ENCODE measurements at places on chromosomes 12 and 14.

DNA sequence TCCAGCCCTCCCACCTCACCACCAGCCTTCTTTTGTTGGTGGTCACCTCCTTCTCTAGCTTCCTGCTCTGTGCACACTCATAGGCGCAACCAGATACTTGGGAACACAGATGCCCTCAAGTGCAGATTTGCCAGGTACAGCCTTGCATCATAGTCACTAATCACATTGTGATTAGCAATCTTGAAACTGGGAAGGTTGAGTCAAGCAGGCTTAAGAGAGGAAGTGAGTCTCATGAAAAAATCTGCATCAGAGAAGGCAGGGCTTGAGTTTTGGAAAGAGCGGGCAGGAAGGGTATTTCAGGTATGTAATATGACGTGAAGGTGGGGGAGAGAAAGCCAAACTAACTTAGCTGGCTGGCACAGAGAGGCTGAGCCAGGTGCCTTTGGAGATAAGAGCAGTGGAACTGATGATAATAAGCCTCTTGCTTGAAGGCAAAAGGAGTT is 2.7 kb upstream of the RABGGTA start:
- no peak for DNase-seq

DNA sequence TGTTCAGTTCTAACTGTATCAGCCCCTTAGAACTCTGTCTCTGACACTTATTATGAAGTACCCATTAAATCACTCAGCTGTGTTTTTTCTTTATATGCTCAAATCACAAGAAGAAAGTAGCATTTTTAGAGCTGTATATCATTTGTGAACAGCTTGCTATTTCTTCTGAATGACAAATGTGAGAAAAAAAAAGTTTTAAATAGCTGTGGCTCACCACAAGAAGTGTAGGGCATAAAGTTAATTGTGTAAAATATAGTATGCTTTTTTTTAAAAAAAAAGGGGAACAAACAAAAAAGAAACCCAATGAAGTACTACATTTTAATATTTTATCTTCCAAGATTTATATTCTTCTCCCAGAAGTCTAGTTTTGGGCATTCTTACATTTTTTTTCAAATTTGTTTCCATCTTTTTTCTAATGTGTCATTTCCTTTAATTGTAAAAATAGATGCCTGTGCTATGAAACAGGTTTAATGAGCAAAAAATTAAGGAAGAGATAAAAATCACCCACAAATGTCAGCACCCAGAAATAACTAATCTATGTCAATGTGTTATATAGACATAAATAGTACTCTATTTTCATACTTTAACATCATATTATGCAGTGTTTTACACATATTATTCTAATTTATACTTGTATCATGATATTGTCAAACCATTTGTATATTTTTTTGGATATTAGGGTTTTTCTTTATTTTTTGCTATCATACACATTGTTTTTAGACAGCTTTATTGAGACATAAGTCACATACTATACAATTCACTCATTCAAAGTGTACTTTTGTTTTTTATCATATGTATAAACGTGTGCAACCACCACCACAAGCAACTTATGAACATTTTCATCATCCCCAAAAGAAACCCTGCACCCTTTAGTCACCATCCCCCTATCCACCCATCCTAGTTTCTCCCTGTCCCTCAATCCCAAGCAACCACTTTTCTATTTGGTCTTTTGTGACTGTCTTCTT is 22.4 kb upstream of the LRRK2 start:
- DNase-seq = no peak

GRCh38 chr12:123449249-123449733 is 8.6 kb upstream of the SNRNP35 start:
- DNase-seq = no peak

DNA sequence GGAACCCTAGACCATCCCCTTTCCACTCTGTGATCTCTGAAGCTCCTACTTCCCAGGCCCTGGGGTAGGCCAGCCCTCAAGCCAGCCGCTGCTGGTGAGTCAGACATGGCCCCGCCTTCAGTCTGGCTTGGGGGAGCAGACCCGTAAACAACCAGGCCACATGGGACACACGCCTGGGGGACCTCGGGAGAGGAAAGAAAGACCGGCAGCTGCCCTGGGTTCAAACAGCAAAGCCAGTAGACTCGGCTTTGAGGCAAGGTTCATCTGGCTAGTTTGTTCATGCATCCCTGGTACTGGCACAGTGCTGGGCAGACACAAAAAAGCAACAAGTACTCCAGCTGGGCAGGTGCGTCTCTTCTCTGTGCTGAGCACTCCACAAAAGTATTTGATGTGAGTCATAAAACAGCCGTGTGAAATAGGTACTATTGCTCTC is 101.9 kb downstream of the SETD3 start:
- DNase-seq = no peak

DNA sequence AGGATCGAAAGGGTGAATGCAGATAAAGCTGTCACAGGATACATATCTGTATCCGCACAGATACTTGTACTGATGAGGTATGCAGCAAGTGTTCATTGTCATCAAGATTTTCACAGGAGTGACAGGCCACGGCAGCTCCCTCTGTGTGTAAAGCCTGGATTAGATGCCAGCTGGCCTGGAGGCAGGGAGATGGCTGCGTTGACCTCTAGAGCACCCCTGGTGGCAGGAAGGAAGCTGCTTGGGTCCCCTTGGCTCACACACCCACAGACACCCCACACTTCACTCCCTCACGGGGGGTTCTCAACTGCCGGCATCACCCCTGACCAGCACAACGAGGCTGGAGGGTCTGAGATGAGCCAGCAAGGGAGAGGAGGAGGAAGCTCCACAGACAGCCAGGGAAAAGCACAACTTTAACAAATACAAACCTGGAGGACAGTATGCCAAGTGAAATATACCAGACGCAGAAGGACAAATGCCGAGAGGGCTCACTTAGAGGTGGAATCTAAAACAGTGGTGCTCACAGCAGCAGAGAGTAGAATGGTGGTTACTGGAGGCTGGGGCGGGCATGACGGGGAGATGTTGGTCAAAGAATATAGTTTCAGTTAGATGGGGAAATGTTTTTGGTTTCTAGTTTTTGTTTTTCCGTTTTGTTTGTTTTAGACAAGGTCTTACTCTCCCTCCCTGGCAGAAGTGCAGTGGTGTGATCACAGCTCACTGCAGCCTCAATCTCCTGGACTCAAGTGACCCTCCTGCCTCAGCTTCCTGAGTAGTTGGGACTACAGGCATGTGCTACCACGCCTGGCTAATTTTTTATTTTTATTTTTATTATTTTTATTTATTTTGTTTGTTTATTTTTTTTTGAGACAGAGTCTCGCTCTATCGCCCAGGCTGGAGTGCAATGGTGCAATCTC is 45.7 kb downstream of the TEAD4 start:
- DNase-seq = no peak

- DNase-seq = no peak
These were observed 219.1 kb downstream of the SLC41A2 start for GRCh38 chr12:104738776-104739642.

DNA sequence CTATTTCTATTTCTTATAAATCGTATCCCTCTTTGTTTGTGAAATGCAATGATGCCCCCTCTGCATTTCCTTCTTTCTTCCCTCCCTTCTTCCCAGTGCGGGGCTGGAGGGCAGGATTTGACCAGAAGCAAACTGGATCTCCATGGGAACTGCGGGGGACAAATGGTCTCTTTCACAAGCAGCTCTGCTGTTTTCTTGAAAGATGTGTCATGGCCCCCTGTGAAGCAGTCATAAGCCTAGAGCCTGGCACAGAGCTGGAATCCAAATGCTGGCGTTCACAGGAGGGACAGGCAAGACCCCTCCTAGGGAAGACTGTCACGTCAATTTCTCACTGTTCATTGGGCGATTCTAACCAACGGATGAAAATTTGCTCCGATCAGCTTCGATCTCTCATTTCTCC is 203.5 kb upstream of the NOS1 start:
- DNase-seq = no peak

- DNase-seq = no peak
These were observed 14.6 kb downstream of the PSMD9 start for GRCh38 chr12:121903202-121903601.

GRCh38 chr14:37903343-37904191 is 304.1 kb upstream of the SSTR1 start:
- peak; percentile 16 for DNase-seq

- no peak for DNase-seq
These were observed 19.4 kb downstream of the EGLN3 start for GRCh38 chr14:33931461-33931860.

- DNase-seq = no peak
These were observed 122.5 kb upstream of the MAP1LC3B2 start for GRCh38 chr12:116436561-116437249.

- DNase-seq = no peak
These were observed 164.8 kb downstream of the ZFP36L1 start for GRCh38 chr14:68627868-68628604.

GRCh38 chr14:73723797-73724661 is 9.8 kb upstream of the PNMA1 start:
- peak; percentile 98 for DNase-seq

GRCh38 chr14:98498019-98498885 is 773.7 kb downstream of the BCL11B start:
- DNase-seq = no peak

DNA sequence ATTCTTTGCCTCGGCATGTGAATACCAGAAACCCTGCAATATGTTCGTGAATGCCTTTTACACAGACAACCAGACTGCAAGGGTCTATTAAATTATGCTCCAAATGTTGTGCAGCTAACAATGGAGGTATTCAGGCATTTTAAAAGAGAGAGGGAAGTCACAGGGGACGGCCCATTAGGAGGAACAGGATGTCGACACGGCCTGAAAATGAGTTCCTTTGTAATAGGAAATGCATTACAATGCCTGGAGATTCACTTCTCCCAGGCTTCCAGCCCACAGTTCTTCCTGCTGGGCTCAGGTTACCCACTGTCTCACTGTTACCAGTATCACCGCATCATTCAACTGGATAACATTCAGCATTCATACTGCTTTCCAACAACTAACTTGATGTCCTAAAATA is 2.5 kb downstream of the DUSP6 start:
- DNase-seq = no peak

DNA sequence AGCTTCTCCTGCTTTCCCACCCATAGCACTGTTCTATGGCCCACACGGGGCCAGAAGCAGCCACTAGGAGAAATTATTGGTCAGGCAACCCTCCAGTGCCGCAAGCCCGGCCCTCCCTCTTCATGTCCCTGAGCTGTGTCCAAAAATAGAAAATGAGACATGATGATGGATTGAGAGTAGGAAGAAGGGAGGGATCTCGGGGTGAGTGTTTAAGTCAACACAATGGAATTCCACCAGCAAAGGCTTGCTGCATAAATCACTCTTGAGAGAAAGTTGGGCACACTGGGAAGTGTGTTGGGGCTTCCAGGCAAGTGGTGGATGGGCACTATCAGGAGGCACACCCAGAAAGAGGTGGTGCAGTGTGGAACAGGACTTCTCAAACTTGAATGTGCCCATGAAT is 94.2 kb downstream of the LLPH start:
- peak; percentile 90 for DNase-seq

- no peak for DNase-seq
These were observed 29.1 kb downstream of the FSCB start for GRCh38 chr14:44477953-44478352.

DNA sequence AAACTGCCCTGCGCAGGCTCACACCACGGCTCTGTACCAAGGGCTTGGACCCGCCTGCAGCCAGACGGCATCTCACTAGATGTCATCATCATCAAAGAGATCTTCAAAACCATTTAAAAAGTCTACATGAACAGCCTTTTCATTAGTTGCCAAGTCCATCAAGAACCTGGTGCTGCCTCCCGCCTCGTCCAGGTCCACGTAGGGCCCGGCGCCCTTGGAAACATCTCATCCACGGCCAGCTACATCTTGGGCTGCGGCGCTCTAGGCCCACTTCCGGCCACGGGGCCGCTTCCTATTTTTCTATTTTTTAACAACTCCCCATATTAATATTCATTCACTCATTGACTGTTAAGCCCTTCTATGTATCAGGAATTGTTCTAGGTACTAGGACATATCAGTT is 7.4 kb upstream of the GNPNAT1 start:
- DNase-seq = no peak

GRCh38 chr14:32073537-32074189 is 3.4 kb upstream of the ARHGAP5 start:
- DNase-seq = peak; percentile 71

DNA sequence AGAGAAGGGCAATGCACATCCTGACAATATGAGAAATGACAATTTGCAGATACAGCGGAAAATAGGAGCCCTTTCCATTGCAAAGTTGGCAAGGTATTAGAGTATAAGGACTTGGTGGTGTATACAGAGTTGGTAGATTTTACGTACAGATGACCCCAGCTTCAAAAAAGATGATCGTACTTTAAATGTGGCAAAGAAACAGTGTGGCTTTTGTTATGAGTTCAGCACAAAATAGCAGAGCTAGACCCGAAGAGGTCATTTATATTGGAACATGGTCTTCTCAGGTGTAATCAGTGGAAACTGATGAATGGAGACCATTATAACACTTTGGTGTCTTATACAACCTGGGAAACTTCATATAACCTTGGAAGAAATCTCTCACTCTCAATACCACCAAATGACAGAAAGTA is 2.3 kb downstream of the CLEC2B start:
- DNase-seq = no peak

DNA sequence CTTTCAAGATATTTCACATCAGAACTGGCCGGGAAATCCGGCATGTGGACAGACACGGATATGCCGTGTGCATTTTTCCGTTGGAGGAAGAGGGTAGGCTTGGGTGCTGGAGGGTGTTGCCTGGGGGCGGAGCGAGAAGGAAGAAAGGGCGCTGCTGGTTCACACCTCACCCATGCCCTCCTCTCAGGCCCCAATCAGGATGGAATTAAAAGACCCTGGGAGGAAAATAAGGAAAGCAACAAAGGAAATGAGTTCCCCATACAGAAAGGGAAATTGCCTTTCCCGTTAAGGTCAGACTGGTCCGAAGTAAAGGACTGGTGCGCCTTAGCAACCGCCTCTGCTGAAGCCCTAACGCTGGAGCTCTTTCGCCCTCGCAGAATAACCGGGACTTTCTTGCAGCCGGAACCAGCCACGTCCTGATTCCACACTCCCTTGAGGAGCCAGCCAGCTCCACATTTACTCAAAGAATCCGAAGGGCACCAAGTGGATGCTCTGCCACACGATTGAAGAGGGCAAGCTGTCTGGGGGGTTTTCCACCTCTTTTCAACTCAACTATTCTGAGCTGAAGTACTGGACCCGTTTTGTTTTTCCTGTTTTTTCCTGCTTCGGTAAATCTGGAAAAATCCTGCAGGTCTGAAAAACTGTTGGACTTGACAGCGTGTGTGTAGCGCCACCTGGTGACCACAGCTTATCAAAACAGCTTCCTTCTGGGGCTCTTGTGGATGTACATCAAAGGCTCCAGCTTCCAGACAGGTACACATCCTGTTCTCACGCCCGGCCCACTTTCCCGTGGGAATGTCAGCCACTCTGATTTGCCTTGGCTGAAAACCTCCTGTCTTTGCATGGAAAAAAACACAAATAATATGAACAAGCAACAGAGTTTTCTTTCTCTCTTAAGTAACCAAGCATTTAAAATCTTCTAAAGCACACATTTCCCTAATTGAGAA is 37.6 kb upstream of the BCL2L14 start:
- DNase-seq = peak; percentile 61

Measured in AG09309 (cell line).